ENCODE measurements at places on chromosomes 2 and 18.

DNA sequence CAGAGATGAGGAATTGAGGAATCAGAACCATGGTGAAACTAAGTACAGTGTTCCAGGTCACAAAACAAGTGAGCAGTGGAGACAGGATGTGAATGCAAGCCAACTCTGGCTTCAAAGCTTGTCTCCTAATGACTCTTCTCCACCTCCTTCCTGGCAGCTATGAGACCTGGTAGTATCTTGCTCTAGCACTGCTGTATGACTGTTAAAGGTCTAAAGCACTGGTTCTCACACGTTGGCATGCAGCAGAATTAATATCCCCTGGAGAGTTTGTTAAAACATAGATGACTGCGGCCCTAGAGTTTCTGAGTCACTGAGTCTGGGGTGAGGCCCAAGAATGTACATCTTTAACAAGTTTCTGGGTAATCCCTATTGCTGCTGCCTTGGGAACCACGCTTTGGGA lies 63.3 kb downstream of the SUCLG1 start:
- DNase-seq = no peak

GRCh38 chr2:39665811-39666490 lies at the start of gene TMEM178A:
Gene TMEM178A, plus strand, starts transcription at chr2:39665917. Its CDS starts 58 bp downstream, at chr2:39665975.
- DNase-seq = no peak

GRCh38 chr2:97751752-97752151 lies 38.4 kb downstream of the ZAP70 start:
- DNase-seq = no peak

DNA sequence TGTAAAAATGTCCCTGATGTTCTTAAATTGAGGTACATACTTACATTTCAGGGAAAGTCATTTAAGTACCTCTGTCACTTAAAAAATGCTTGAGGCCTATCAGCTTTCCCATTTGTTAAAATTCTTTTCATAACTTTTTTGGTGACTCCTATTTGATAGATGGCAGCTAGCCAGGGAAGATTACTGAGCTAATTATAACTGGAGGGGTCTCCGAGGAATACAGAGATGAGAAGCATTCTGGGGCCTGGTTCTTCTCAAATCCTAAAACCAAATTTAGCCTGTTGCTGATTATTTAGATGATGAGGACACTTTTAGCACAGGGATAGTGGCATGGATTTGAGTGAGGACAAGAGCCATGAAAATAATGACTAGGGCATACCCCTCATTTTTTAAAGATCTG lies 4.8 kb downstream of the UGP2 start:
- no peak for DNase-seq

GRCh38 chr2:160022162-160022561 lies 40.3 kb downstream of the PLA2R1 start:
- DNase-seq = peak; percentile 64

- no peak for DNase-seq
Observed at GRCh38 chr2:6159606-6160005, 467.4 kb downstream of the SOX11 start.

GRCh38 chr2:121450301-121450700 lies 80.4 kb upstream of the RNU4ATAC start:
- DNase-seq = no peak

DNA sequence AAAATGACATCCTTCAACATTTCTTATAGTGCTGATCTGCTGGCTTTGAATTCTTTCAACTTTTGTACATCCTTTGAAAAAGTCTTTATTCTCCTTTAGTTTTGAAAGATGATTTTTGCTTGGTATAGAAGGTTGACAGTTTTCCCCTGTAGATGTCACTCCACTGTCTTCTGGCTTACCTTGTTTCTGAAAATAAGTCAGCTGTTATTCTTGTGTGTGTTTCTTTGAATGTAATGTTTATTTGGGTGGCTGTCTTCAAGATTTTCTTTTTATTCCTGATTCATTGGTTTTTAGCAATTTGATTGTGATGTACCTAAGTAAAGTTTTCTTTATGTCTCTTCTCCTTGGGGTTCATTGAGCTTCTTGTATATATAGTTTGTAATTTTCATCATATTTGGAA lies 47.6 kb downstream of the ACTR3 start:
- no peak for DNase-seq

- DNase-seq = no peak
Observed at GRCh38 chr2:72846171-72847095, 20.6 kb upstream of the EXOC6B start.

GRCh38 chr18:22846088-22846683 lies 86.9 kb upstream of the RBBP8 start:
- peak; percentile 17 for DNase-seq

- DNase-seq = no peak
Observed at GRCh38 chr18:26978812-26979341, 113.4 kb upstream of the AQP4 start.

DNA sequence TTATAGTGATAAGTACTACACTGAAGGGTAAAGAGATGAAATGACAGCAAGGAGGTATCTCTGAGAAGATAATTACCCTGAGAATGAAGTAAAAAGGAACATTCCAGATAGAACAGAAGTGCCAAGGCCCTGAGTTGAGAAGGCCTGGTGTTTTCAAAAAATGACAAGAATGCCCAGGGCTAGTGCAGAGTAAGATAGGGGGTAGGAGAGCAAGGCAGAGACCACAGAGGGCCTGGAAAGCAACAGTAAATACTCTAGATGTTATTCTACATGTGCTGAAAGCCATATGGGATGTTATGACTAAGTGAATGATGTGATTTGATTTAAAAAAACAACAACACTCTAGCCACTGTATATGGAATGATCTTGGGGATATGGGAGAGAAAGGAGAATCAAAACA lies 52.3 kb downstream of the BAZ2B start:
- no peak for DNase-seq

- peak; percentile 56 for DNase-seq
Observed at GRCh38 chr2:61727746-61728145, 126.1 kb downstream of the FAM161A start.

GRCh38 chr2:240952496-240953246 lies 45.7 kb upstream of the SNED1 start:
- DNase-seq = no peak

DNA sequence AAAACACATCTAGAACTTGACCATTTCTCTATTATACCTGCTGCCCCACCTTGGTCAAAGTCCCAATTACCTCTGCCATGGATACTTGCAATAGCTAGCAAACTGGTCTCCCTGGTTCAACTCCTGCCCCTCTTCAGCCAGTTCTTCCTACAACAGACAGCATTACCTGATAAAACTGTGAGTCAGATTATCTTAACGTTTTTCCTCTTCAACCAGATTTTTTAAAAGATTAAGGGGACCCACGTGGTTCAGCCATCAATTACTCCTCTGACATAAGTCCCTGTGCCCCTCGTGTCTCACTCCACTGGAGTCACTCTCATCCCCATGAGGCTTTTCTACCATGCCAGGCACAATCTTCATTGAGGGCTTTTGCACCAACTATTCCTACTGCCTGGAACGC lies 5.3 kb upstream of the ARHGAP15 start:
- no peak for DNase-seq

- no peak for DNase-seq
Observed at GRCh38 chr2:190533968-190534309, 583 bp downstream of the NEMP2 start.

GRCh38 chr18:22186484-22186971 lies 17.1 kb downstream of the GATA6 start:
- no peak for DNase-seq

DNA sequence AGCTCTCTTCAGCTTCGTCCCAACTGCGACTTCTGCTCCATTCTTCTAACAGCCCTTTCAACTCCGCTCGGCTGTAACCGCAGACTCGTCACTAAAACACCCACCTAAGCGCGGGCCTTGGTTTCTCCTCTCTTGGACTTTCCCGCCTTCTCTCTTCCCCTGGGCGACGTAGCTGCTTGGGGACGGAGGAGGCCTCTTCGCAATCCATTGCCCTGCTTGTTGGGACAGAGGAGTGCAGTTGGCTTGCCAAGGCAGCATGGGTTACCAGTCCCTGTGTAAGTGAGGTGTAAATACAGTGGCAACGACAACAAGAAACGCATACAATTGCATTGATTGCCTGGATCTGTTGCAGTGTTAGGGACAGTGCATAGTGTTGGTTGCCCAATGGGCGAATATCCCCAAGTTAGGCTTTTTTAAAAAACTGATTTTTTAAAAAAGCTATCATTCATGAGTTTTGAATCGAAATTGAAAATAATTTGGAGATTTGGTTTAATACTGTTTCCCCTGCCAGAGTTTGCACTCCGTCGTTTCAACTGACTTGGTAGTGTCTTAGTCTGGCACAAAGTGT lies 484 bp upstream of the DARS1 start:
- peak; percentile 89 for DNase-seq

DNA sequence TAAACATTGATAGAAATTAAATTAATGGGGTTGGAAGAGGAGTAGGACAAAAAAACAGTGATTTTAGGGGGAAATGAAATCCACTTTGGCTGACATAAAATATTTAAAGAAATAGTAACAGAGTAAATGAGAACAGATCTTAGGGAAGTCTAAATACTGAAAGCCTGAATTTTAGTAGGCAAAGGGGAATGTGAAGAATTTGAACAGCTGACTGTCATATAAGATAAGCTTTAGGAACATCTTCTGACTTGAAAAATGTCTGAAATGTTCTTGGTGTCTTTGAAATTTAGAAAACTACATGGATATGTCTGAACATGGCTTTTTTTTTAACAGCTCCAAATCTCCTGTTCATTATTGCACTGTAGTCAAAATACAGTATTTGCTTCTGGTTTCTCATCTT lies 150.3 kb downstream of the CALCRL start:
- DNase-seq = no peak

DNA sequence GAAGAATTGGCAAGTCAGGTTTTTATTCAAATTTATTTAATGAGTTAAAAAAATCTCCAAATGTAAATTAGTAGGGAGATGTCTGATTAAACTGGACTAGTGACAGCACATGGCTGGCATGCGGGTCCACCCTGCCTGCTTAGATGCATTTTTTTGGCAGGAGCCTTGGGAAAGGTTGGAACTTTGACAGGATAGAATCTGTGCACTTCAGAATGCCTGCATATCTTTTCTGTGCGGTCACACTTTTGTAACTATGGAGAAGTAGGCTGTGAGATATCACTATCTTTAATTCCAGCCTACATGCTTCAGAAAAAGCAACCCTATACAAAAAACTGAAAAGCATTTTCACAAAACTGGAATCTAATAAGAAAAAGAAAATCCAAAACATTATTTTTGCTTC lies 317.8 kb downstream of the MBD2 start:
- no peak for DNase-seq

DNA sequence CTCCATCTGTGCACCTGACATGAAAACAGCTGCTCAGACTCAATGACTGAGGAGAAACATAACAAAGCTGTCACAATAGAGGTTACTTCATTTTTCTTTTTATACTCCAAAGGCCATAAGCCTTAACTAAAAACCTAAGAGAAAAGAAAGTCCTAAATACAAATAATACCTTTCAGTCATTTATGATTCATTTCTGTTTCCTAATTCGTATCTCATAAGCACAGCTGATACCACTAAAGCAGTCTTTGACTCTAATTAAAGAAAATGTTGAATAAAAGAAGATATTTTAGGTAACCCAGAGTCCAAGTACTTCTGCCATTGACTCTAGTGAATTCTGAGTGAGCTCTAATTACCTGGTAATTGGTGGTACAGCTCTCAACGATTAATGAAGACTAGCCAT lies 20.6 kb downstream of the NEMP2 start:
- no peak for DNase-seq

DNA sequence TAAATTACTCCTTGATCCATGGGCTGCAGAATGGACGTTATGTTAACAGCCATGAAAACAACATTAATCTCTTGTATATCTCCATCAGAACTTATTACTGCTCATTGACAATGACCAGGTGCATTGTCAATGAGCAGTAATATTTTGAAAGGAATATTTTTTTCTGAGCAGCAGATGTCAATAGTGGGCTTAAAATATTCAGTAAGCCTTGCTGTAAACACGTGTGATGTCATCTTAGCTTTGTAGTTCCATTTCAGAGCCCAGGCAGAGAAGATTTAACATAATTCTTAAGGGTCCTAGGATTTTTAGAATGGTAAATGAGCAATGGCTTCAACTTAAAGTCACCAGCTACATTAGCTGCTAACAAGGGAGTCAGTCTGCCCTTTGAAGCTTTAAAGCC lies 26.6 kb downstream of the CFAP210 start:
- DNase-seq = no peak

GRCh38 chr2:1804351-1804771 lies 60.0 kb upstream of the PXDN start:
- DNase-seq = no peak

- peak; percentile 77 for DNase-seq
Observed at GRCh38 chr18:58937071-58937886, 72.6 kb downstream of the ZNF532 start.

DNA sequence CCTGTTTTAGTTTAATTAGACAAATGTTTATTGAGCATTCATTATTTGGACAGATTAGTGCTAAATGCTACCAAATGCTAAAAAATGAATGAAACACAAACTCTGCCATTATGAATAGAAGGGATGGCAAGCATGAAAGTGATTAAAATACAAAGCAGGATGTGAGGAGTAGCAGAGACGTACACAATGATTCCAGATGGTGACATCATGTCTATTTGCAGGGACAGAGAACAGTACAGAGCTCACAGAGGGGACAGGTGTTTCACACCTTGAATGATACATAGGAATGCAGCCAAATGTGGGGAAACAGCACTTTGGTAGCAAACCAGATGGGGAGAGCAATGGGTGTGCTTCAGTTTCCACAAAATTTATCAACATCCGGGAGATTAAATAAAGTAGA lies 76.3 kb downstream of the CD226 start:
- DNase-seq = no peak

DNA sequence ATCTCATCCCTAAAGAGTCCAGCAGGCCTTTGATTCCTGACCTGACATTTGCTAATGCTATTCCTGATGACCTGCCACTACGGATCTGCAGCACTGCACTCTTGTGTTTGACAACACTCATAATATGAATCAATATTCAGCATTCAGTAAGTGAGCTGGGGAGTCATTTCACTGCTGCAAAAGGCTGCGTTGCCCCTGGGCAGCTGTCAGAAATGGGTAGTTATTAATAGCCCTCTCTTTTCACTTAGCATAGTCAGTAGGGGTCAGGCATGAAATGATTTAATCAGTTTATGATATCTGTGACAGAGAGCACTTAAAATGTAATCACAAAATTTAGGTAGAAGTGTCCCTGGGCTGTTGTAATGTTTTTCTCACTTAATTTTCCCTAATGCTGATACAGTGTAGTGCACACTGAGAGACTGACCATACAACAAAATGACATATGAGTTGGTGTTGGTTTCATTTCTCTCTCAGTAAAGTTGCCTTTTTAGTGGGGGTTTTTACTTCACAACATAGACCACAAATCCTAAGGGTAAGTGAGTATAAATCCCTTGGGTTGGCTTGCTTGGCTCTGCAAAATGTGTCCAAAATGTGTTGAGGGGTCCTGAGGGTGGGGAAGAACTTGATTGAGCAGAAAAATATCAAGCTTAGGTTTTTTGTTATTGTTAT lies 184.8 kb downstream of the CAMKMT start:
- no peak for DNase-seq

DNA sequence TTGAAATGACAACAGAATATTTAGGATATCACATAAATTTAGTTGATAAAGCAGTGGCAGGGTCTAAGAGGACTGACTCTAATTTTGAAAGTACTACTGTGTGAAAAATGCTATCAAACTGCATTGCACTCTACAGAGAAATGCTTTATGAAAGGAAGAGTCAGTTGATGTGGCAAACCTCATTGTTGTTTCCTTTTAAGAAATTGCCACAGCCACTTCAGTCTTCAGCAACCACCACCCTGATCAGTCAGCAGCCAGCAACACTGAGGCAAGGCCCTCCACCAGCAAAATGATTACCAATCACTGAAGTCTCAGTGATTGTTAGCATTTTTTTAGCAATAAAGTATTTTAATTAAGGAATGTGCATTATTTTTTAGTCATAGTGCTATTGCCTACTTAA lies 488.7 kb upstream of the SLC39A10 start:
- no peak for DNase-seq

Measured in inflammatory macrophage treated with lipopolysaccharide for 1 hour (primary cell).